ENCODE measurements at places on chromosomes 5 and 9.

DNA sequence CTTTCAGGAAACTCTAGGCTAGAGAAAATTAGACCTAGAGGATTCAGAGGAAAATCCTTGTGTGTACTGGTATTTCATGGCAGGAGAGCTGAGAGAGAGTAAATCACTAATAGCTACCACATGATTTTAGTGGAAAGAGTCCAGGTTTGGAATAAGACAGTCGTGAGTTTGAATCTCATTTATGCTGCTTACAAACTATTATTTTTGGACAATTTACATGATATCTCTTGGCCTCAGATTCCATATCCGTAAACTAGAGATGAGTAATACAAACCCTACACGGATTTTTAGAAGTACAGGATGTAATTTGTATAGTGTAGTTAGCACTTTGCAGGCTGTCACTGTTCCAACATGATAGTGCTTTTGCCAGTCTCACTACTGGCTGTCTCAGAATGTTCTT lies 2.7 kb downstream of the IL31RA start:
- DNase-seq: peak; percentile 10

DNA sequence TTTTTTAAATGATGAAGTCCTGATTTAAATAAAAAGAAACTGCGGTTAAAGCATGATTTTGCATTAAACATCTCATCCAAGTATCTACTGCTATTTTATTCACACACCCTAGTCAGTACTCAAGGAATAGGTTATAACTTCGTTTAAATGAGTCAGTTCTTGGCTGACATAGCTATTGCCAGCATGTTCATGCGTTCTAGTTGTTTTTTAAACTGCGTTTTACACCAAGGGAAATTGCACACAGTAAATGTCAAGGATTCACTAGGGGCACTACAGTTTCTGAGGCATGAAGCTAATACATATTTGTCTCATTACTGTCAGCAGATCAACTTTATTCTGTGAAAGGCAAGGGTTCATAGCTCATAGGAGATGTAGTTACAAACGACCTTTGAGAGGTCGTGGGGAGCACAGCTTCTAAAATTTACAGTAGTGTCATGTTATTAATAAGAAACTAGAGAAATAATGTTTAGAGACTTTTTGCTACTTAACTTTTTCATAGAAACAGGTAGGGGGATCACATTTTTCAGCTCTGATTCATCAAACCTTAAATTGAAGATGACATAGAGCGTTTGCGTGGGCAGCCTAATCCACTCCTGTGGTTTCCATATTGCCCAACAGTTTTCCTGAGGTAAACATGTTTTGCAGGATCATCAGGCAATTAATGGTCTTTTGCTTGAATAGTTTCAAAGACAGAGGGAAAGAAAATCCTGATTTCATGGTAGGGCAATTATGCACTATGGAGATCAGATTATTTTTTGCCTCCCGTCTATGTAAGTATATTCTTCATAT lies 2222.7 kb upstream of the WWC1 start:
- DNase-seq: no peak

DNA sequence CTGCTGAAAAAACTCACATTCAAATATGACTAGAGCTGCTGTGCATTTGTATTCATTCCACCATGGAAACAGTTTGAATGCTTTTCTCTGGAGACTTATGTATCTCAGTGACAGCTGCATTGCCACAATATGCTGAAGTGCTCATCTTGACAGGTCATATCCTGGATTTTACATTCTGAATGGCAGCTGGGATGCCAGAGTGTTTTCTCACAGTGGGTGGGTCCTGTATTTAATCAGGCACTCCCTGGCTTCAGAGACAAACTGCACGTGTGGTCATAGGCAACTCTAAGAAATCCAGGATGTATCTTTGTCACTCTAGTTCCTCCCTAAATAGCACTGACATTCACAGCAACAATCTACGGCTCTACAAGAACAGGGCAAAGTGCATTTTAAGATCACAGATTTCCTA lies 75.6 kb downstream of the ST8SIA4 start:
- peak; percentile 10 for DNase-seq

- no peak for DNase-seq
Measured at GRCh38 chr5:78889369-78890140, 95.6 kb downstream of the ARSB start.

DNA sequence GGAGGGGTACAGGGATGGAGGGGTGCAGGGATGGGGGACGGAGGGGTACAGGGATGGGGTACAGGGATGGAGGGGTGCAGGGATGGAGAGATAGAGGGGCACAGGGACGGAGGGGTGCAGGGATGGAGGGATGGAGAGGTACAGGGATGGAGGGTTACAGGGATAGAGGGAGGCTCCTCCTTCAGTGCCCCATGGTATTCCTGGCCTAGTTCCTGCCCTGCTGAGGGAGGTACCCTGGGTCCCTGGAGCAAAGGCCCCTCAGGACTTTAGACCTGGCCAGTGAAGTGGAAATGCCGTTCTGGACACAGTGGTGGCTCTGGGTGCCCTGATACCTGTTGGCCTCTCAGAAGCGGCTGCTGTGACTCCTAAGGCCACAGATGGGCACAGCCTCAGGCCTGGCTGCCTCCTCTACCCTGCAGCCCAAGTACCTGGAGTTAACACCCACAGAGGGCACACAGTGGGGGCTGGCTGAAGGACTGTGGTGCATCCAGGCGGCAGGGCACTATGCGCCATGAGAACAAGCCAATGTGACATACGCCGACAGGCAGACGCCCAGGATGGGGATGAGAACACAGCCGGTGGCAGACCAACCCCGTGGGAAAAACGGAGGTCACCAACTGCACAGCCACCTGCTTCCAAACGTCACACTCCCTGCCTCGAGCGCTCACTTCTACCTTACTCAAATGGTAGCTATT lies 8.4 kb downstream of the PTGES2 start:
- no peak for DNase-seq

GRCh38 chr5:100668511-100668910 lies 133.3 kb downstream of the FAM174A start:
- DNase-seq: peak; percentile 27

GRCh38 chr9:2281031-2281802 lies 266.1 kb downstream of the SMARCA2 start:
- DNase-seq: no peak

DNA sequence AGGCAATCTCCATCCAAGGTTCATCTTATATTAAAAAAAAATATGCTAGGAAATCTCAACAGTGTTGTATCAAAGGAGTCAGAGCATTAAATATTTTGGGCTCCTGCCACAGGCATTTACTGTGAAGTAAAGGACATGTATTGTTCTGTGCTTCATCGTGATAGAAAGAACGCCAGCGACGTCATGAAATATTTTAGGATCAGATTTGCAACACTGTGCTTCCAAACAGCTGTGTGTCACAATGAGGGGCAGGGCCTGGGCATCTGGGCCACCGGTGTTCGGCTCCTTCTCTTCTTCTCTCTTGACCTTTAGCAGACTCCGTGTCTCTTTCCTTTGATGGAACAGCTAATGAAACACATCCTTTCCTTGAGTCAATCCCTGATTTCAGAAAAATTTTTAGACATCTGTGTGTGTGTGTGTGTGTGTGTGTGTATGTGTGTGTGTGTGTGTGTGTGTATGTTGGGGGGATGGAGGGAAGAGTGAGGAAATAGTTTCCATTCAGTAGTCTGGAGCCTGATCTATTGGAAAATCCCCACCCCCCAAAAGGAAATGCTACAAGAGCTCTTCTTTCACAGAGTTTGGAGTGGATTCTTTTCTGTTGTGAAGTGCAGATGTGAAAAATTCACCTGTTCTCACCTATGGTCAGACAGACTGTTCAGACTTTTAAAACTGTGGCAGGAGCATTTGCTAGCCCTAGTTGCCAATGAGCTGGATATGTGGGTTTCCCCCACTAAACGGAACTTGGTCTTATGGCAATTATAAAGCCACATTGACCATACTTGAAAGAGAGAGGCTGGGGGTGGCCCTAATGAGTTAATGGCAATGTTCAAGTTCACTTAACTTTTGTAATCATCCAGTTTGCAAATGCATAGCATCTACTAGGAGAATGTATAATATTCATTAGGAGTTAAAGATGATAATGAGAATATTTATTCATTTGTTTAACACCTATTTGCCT lies 18.1 kb upstream of the TNC start:
- peak; percentile 49 for DNase-seq

DNA sequence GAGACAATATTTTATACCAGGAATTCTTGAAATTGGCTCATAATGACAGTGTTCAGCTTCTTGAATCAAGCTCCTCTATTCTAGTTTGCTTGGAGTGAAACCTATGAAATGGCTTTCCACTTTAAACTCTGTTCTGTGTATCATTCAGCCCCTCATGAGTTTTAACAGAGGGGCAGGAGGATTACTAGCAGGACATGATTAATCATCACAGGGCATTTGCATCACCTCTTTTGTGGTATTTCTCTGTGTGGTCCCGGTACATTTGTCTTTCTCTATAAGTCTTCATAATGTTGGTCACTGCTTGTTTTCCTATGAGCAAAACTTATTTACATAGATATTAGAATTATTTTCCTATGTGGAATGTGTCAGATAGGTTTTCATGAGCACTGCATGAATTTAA lies 21.2 kb downstream of the CAST start:
- DNase-seq: peak; percentile 12

GRCh38 chr9:1747417-1747967 lies 267.7 kb upstream of the SMARCA2 start:
- no peak for DNase-seq

- no peak for DNase-seq
Measured at GRCh38 chr9:114248299-114248707, 74.6 kb upstream of the ORM1 start.

GRCh38 chr5:95256446-95256845 lies 28.4 kb downstream of the MCTP1 start:
- DNase-seq: no peak

DNA sequence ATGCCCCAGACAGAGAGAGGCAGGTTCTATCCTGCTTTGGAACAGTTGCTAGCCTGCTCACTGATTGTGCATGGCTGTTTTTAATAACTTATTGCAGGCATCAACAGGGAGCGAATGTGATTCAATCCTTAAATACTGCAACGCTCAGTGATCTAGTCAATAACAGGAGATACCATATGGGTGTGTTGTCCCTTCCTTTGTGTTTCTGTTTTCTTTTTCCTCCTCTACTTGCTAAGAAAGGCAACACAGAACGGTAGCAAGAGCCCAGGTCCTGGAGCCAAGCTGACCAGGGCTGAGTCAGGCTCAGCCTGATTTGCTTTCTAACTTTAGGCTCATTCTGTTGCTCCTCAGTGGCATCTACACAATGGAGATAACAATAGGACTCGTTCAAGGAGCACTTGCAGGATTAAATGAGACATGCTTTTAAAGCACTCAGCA lies 98.6 kb upstream of the EQTN start:
- DNase-seq: peak; percentile 19

- DNase-seq: no peak
Measured at GRCh38 chr5:91142819-91143218, 240.3 kb downstream of the ARRDC3 start.

- DNase-seq: peak; percentile 65
Measured at GRCh38 chr5:102823441-102823874, 68.4 kb downstream of the PAM start.

GRCh38 chr9:107760469-107761242 lies 271.1 kb upstream of the KLF4 start:
- no peak for DNase-seq

- no peak for DNase-seq
Measured at GRCh38 chr5:121257621-121258020, 594.1 kb upstream of the FTMT start.

DNA sequence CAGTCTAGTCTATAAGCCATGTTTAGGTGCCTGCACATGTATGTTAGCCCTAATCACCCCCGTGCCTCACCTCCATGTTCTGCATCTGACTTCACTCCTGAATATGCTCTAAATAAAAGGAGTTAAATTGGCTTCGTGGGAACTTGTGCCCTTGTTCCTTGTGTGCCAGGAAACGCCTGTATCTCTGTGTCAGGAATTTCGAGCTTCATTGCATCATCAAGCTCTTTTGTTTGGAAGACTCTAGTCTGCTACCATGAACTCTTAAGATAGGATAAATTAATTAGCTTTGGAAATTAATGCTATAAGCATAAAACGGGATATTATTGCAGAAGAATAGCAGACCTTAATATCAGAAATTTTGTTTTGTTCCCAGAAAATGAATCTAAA lies 99.2 kb downstream of the ADCY2 start:
- DNase-seq: no peak

GRCh38 chr5:40385544-40385943 lies 294.2 kb upstream of the PTGER4 start:
- DNase-seq: no peak

DNA sequence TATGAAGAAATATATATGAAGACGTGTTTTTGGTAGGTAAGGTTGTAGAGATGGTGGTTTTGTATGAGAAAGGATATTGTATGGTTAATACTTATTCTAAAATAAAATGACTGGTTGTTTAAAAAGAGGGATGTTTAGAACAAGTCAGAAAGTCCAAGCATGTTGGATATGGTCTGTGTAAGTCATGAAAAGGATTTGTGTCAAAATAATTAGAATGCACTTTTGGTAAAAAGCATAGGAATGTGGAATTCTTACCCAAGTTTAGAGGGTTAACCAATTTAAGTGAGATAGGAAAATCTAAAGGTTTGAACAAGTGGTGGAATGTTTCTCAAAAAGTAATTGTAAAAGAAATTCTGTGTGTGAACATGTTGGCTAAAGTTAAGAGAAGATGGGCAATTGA lies 1556.5 kb upstream of the C9orf72 start:
- no peak for DNase-seq

GRCh38 chr5:172162323-172162986 lies 25.6 kb downstream of the STK10 start:
- DNase-seq: no peak

GRCh38 chr5:39187831-39188731 lies 31.3 kb downstream of the FYB1 start:
- DNase-seq: no peak

DNA sequence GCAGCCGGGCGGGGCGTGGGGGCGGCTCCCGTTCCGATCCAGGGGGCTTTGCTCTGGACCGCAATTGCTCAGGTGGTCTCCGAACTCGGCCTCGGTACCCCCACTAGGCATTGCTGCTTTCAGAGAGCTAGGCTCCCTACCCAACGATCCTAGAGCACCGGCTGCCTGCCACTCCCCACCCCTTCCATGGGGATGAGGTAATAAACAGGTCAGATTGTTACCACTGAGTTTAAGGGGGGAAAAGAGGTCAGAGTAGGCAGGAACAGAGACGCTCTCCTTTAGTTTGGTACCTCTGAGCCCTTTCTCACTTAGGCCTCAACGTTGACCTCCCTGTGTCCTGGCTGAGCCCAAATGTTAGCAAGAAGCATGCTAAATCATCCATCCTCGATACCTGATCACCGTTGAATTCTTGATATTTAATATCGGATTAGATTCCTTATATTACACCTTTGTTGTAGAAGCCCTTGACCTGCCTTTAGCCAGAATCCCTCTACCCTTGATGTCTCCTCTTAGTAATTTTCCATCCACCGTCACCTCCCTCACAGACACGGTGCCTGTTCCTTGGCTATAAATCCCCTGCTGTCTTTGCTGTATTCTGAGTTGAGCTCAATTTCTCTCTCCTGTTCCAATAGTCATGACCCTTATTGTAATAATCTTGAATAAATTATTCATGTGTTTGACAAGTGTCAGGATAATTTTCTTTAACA lies 588 bp upstream of the PLPP1 start:
- DNase-seq: peak; percentile 31

- DNase-seq: no peak
Measured at GRCh38 chr9:121855476-121855875, 204.0 kb downstream of the DAB2IP start.

- no peak for DNase-seq
Measured at GRCh38 chr5:159309689-159310433, 20.4 kb downstream of the IL12B start.

GRCh38 chr9:129933185-129934040 lies 98.2 kb downstream of the USP20 start:
- DNase-seq: no peak

All from fibroblast of villous mesenchyme (primary cell).